ENCODE measurements at places on chromosomes 2 and 18.

- DNase-seq: no peak
- H3K4me1 ChIP-seq: no peaks in the 10 kb centered on the region
- H3K27me3 ChIP-seq: peaks cover 20% of the 10 kb centered on the region
- H3K36me3 ChIP-seq: no peaks in the 10 kb centered on the region
- H3K4me3 ChIP-seq: no peak overlapping the region
These were observed 93.2 kb downstream of the DHRS9 start for GRCh38 chr2:169162613-169163012.

GRCh38 chr2:144519934-144520731 is at the start of gene ZEB2:
Gene ZEB2, minus strand, starts transcription at chr2:144520119. Its CDS starts 2,769 bp downstream, at chr2:144517350.
- no peak within 1 kb of the TSS for H3K4me3 ChIP-seq
- H3K4me1 ChIP-seq: peaks cover 30% of the 10 kb centered on the region
- no peak within 1 kb of the TSS for H3K27ac ChIP-seq
- peaks cover 2% of the 10 kb centered on the region for H3K36me3 ChIP-seq

DNA sequence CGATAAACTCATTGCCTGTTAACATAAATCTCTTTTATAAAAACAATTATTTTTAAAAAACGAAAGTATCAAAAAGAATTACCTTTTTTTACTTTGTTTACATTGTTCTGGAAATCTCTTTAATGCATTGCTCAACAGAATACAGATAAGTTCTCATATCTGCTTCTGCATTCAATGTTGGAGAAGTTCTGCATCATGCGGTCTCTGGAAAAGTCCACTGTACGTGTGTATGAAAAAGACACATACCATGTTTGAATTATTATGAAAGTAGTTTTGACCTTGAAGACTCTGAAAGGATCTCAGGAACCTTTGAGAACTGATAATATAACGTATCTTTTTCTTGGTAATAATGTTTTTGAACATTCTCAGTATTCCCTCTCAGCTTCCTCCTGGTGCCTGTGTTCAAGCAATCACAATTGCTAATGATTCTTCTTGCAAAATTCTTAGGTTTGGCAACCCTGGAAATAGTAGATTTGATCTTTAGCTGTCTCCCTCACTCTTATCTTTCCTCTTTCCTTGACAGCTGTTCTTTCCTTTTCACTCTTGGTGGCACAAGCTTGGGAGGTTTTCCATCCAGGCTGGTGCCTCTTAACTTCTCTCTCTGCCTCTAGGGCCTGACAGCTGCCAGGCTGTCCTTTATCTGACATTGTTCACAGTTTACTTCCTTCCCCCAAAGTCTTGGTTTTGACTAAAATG is 12.4 kb upstream of the IL1R1 start:
- no peaks in the 10 kb centered on the region for H3K4me1 ChIP-seq
- H3K4me3 ChIP-seq: no peak overlapping the region
- no peak overlapping the region for H3K27ac ChIP-seq
- H3K36me3 ChIP-seq: no peaks in the 10 kb centered on the region
- DNase-seq: no peak
- no peaks in the 10 kb centered on the region for H3K27me3 ChIP-seq

DNA sequence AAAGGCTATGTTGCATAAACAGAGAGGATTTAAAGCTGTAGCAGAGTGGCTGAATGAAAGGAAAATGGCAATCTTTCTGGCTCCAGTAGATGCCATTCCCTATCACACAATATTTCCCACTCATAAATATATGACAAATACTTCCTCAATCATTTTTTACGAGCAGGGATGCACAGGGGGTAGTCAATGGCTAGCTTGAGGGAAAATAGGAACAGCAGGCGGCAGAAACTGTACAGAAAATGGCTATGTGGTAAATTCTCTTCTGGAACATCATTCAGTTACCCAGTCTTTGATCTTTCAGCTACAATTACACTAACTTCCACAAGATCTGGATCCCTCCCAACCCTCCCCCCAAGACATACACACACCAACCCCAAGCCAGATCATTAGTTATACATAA is 127.2 kb downstream of the OLA1 start:
- no peak overlapping the region for H3K27ac ChIP-seq
- no peak for DNase-seq
- no peaks in the 10 kb centered on the region for H3K27me3 ChIP-seq
- no peaks in the 10 kb centered on the region for H3K4me1 ChIP-seq
- peaks cover 13% of the 10 kb centered on the region for H3K36me3 ChIP-seq
- no peak overlapping the region for H3K4me3 ChIP-seq

DNA sequence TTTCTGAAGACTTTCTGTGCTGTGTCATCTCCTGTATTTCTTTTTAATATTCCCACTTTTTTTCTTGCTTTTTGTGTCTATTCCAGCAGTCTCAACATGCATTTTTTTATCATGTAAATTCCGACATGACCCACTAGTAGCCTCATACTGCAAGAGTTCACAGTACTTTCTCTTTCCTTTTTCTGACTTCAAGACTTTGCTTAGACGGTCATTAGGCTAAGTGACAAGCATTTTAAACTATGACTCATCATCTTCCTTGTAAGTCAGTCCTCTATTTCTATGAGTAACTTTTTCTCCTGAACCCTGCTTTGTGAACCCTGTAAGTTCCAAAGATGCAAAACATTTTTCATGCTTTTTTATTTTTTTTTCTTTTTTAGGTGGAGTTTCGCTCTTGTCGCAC is 381.2 kb downstream of the TXNL1 start:
- no peaks in the 10 kb centered on the region for H3K27me3 ChIP-seq
- H3K4me1 ChIP-seq: no peaks in the 10 kb centered on the region
- no peak for DNase-seq

DNA sequence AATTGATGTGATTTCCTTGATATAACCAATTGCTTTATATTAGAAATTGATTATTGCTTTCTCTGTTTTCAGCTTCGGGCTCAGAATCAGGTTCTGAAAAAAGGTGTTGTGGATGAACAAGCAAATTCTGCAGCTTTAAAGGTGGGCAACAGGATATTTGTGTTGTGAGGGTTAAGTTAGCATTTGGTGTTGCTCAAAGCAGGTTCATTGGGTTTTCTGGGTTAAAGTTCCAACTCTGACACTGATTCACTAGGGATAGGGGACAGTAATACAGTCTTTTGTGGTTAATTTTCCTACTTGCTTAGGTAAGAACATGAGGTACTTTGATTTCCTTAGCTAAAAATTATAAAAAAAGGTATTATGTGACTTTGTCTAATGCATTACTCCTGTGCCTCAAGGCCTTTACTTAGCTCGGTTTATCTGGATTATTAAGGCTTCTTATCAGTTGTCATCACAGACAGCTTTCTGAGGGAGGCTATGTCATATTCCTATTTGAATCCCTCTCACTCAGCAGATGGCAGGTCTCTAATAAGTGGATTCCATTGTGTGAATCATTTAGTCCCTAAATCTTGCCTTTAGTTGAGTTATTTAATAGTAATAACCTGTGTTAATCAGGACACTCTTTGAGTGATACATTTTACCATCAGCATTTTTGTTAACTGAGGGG is 78.9 kb upstream of the STON1 start:
- peaks cover 59% of the 10 kb centered on the region for H3K4me1 ChIP-seq
- H3K36me3 ChIP-seq: peaks cover 54% of the 10 kb centered on the region
- peak overlapping the region; percentile 80 for H3K27ac ChIP-seq
- H3K27me3 ChIP-seq: no peaks in the 10 kb centered on the region
- no peak for DNase-seq
- peak overlapping the region; percentile 3 for H3K4me3 ChIP-seq

GRCh38 chr2:27427863-27428212 is 593 bp upstream of the NRBP1 start:
- peaks cover 31% of the 10 kb centered on the region for H3K4me1 ChIP-seq
- H3K27ac ChIP-seq: peak overlapping the region; percentile 98
- H3K27me3 ChIP-seq: no peaks in the 10 kb centered on the region
- H3K4me3 ChIP-seq: peak overlapping the region; percentile 95

- H3K27ac ChIP-seq: no peak overlapping the region
- H3K4me1 ChIP-seq: no peaks in the 10 kb centered on the region
- no peaks in the 10 kb centered on the region for H3K27me3 ChIP-seq
- H3K36me3 ChIP-seq: no peaks in the 10 kb centered on the region
These were observed 553.8 kb downstream of the PIK3C3 start for GRCh38 chr18:42508683-42509296.

DNA sequence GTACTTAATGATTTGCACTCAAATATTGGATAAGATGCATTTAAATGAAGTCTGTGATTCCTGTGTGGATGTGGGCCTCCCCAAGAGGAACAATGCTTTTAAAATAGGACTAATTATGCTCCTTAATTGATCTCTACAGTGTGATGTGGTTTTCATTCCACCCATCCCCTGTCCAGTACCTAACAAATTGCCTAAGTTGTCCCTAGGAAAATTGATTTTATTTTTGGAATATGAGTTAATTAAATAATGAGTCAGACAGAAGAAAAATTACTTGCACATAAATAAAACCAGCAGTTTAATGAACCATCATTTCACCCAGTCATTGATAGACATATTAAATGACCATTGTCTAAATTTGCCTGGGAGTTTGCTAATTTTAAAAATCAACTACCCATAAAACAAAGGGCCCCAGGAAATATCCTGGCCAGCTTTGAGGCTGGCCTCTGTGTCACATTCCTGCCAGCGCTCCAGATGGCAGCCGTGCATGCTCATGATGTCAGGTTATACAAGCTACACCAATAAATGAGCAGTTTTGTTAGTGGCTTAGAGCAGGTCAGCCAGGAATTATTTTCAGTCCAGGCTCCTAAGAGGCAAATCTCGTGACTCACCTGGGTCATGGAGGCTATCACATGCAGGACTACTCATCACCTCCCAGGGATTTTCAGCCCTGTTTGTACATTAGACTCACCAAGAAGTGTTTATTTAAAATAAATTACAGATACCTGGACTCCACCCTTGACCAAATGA is 31.9 kb downstream of the ABHD3 start:
- no peak overlapping the region for H3K27ac ChIP-seq
- H3K27me3 ChIP-seq: no peaks in the 10 kb centered on the region
- peaks cover 2% of the 10 kb centered on the region for H3K4me1 ChIP-seq
- peaks cover 12% of the 10 kb centered on the region for H3K36me3 ChIP-seq

- no peaks in the 10 kb centered on the region for H3K27me3 ChIP-seq
- no peak overlapping the region for H3K4me3 ChIP-seq
- peak; percentile 31 for DNase-seq
- H3K4me1 ChIP-seq: peaks cover 12% of the 10 kb centered on the region
- no peak overlapping the region for H3K27ac ChIP-seq
- H3K36me3 ChIP-seq: no peaks in the 10 kb centered on the region
These were observed 37.3 kb upstream of the TANK start for GRCh38 chr2:161122772-161123530.

DNA sequence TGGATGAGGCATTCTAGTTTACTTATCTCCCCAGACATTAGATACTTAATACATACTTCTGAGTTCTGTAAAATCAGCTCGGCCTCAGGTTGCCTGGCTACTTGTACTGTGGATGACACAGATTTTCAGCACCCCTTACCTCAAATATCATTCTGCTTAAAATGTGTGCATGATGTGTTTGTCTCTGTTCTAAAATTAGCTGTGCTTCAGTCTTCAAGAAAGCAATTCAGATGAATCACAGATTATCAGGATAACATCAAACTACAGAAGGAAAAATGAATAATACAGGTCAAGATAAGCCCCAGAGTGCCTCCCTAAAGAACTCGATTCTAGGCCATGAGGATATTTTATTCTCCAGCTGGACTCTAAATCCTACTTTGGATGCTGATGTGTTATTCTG is 21.3 kb upstream of the MAPRE2 start:
- no peaks in the 10 kb centered on the region for H3K4me1 ChIP-seq
- H3K4me3 ChIP-seq: no peak overlapping the region
- peaks cover 11% of the 10 kb centered on the region for H3K27me3 ChIP-seq
- H3K36me3 ChIP-seq: no peaks in the 10 kb centered on the region
- H3K27ac ChIP-seq: no peak overlapping the region

DNA sequence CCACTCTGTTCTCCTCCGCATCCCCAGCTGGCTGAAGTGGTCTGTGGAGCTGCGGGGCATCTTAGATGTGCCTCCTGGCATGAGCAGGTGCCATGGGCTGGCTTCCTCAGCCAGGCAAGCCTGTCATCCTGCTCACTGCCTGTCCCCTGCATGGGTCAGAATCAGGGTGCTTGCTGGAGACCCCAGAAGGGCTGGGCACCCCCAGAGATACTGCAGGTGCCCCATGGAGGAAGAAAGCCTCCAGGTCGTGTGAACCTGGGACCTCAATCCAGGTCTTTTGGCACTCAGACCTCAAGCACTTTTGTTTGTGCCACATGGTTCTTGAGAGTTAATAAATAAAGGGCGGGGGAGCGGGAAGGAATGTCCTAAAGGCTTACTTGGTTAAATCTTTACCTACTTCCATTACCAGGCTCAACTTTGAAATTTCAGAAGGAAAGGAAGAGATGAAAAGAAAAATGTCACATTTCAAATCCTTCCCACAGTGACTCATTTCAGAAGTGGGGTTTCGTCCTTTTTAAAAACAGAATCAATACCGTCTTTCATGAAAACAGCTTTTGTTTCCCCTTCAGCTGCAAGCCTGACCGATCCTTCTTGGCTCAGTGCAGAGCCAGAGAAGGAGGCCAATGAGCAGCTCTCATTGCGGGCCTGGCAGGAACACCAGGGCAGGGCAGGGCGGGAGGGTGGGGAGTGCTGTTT is 69.9 kb downstream of the RHOB start:
- H3K4me3 ChIP-seq: no peak overlapping the region
- no peak overlapping the region for H3K27ac ChIP-seq
- no peak for DNase-seq
- no peaks in the 10 kb centered on the region for H3K27me3 ChIP-seq
- no peaks in the 10 kb centered on the region for H3K36me3 ChIP-seq
- H3K4me1 ChIP-seq: peaks cover 5% of the 10 kb centered on the region

DNA sequence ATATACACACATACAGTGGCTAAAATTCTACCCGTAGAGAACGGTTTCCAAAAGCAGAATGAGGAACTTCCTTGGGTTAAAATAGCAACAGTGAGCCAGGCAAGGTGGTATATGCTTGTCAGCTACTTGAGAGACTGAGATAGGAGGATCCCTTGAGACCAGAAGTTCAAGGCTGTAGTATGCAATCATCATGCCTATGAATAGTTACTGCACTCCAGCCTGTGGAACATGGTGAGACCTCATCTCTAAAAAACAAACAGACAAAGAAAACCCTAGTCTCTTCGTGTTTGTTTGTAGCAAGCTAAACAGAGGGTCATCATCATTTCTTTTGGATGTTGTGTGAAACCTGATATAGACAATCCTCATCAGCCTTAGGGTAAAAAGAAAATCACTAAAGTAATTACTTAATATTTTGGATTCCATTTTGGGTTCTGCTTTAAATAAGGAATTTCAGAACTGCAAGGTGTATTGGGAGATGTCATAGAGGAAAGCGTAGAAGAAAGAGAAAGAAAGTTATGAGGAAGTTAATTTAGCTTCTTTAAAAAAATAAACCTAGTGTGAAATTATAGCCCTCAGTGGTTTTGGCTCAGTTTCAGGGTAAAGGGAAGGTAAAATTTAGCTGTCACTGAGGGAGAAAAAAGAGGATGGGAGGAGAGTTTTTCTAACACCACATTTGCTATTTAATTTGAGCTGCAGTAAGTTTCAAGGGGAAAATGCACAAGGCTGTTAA is 46.5 kb downstream of the PLEK start:
- H3K27ac ChIP-seq: no peak overlapping the region
- no peak for DNase-seq
- H3K4me1 ChIP-seq: peaks cover 13% of the 10 kb centered on the region
- H3K27me3 ChIP-seq: peaks cover 17% of the 10 kb centered on the region
- H3K36me3 ChIP-seq: no peaks in the 10 kb centered on the region
- H3K4me3 ChIP-seq: no peak overlapping the region
